ENCODE measurements at places on chromosomes 1 and 21. TPM values are rescaled to one million over a fixed set of nuclear protein-coding genes. Genes with fewer than 3 reads are reported as not detected.
A peak's percentile ranks its signal among the peaks of the same experiment; 100 is the strongest.

Gene C1QA
- total RNA-seq, result 231 TPM

Gene IVL
- not detected for total RNA-seq

- H3K36me3 ChIP-seq, result no peaks in the 10 kb centered on the region
- no peak overlapping the region for H3K4me3 ChIP-seq
- no peaks in the 10 kb centered on the region for H3K4me1 ChIP-seq
- no peak for DNase-seq
- no peaks in the 10 kb centered on the region for H3K27me3 ChIP-seq
- no peak overlapping the region for H3K27ac ChIP-seq
These were observed 41.0 kb upstream of the EPS15 start for GRCh38 chr1:51560034-51560433.

Gene ACKR1
- 363 TPM for total RNA-seq

GRCh38 chr1:39816415-39817090 lies 27.9 kb upstream of the BMP8B start:
- H3K27ac ChIP-seq, result no peak overlapping the region
- H3K4me1 ChIP-seq, result no peaks in the 10 kb centered on the region
- peak; percentile 84 for DNase-seq
- no peaks in the 10 kb centered on the region for H3K36me3 ChIP-seq

Gene RAB3B
- total RNA-seq, result not detected

DNA sequence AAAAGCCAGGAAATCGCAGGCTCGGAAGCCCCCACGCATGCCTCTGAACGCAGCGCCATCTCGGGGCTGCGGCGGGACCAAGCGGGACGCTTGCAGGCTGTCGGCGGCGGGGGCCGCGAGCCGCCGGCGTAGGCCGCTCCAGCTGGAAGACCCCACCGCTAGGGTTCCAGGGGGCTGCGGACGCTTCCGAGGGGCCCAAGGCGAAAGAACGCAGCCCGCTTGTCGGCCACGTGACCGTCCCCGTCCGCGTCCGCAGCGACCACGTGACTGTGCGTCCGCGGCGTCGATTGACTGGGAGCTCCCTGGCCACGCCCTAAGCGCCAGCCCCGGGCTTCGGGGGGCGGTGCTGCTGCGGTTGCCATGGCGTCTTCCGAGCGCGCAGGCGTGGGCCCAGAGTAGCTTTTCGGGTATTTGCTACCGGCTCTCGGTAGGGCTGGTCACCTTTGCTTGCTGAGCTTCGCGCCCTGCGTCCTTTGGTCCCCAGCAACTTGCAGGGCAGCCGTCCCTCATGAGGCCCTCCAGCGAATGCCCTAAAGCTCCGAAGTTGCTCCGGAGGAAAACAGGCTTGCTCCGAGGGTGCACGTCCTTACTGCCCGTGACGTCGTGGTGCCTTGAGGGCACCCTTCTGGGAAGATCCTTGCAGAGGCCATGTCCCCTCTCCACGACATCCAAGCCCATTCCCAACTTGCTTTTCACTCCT lies 197.2 kb downstream of the DYRK1A start:
- DNase-seq, result peak; percentile 83
- no peaks in the 10 kb centered on the region for H3K36me3 ChIP-seq
- peaks cover 11% of the 10 kb centered on the region for H3K4me1 ChIP-seq
- H3K4me3 ChIP-seq, result peak overlapping the region; percentile 95

DNA sequence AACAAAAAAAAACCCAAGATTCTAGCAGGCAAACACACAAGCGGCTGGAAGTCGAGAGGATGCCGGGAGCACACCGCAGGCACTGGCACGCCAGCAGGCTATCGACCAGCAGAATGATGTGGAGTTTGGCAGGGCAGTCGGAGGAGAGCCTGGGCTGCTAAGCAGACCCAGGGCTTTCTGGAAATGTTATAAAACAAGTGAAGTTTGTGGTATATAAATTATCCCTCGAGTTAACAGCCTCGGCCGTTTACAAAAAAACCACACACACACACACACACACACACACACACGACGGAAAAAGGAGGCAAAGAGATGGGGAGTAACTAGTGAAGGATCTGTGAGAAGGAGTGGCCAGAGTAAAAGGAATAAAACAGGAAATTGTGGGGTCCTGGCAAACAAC lies 87.2 kb upstream of the IVNS1ABP start:
- H3K36me3 ChIP-seq, result no peaks in the 10 kb centered on the region
- H3K27me3 ChIP-seq, result no peaks in the 10 kb centered on the region
- H3K4me3 ChIP-seq, result no peak overlapping the region
- no peak overlapping the region for H3K27ac ChIP-seq
- H3K4me1 ChIP-seq, result no peaks in the 10 kb centered on the region
- peak; percentile 11 for DNase-seq

Gene ETS2
- 85.6 TPM for total RNA-seq

DNA sequence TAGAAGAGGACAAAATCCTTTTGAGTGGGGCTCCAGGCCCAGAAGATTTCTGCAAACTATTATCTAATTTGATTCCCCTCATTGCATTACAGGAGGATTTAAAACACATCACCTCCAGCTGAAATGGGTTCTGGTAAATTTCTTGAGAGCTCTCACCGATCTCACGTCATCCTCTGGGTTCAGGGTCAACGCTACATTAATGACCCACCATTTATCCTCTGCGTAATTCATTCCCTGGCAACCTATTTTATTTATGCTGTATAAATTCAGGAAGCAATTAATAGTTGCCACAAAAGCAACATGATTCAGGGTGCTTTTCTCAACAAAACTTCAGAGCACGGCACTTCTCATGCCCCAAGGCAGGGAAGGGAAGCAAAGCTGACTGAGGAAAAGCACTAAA lies 38.9 kb downstream of the LMX1A start:
- no peak overlapping the region for H3K4me3 ChIP-seq
- H3K27me3 ChIP-seq, result peaks cover 18% of the 10 kb centered on the region
- no peaks in the 10 kb centered on the region for H3K4me1 ChIP-seq
- DNase-seq, result no peak

Gene MFN2
- total RNA-seq, result 57.1 TPM

DNA sequence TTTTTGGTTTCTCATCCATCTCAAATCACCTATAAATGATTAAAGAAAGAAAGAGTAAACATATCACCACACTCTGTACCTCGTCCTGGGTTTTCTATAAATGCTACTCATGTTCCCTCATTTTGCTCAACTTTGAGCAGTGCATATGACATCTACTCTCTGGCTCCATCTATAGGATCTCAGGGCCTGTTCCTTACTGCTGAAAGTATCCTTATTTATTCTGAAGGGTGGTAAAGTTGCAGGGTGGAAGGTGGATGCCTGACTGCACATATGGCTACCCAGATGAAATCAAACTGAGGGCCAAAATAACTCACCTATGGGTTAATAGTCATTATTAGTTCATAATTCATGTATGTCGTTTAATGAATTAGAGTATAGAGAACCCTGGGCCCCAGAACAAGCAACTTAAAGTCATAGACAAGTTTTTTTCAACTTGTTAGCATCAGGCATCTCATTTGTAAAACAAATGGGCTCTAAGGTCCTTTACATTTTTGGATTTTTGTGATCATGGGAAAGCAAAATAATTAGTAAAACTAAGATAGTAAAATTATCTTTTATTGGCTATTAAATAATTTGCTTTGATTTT lies 46.5 kb downstream of the NCF2 start:
- peaks cover 3% of the 10 kb centered on the region for H3K4me1 ChIP-seq
- no peaks in the 10 kb centered on the region for H3K36me3 ChIP-seq
- no peak overlapping the region for H3K4me3 ChIP-seq
- no peak for DNase-seq
- H3K27me3 ChIP-seq, result no peaks in the 10 kb centered on the region

GRCh38 chr21:32108566-32108965 lies 170.3 kb downstream of the MIS18A start:
- H3K27ac ChIP-seq, result no peak overlapping the region
- no peaks in the 10 kb centered on the region for H3K27me3 ChIP-seq
- H3K4me1 ChIP-seq, result no peaks in the 10 kb centered on the region

Gene TSPAN2
- total RNA-seq, result 7.1 TPM

DNA sequence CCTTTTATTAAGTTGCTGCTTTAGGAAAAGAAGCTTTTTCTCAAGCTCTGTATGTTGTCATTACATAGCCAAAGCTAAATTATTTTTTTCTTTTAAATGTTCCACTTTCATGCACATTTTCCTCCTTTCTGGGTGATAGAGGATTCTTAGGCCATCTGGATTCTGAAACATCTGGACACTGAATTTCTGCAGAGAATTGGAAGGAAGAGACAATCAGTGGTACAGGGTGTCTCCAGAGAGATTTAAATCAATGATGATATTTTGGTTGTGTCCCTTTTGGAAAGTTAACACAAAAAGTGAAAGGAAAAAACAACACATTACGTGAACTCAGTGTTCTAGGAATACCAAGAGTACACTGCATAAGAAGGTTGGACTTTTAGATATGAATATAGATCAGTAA lies 211.4 kb upstream of the PKN2 start:
- H3K4me1 ChIP-seq, result no peaks in the 10 kb centered on the region
- H3K36me3 ChIP-seq, result no peaks in the 10 kb centered on the region
- no peaks in the 10 kb centered on the region for H3K27me3 ChIP-seq
- DNase-seq, result no peak
- H3K27ac ChIP-seq, result no peak overlapping the region
- H3K4me3 ChIP-seq, result no peak overlapping the region

Gene FCRLB
- 4.7 TPM for total RNA-seq

Gene EPS8L3
- not detected for total RNA-seq

DNA sequence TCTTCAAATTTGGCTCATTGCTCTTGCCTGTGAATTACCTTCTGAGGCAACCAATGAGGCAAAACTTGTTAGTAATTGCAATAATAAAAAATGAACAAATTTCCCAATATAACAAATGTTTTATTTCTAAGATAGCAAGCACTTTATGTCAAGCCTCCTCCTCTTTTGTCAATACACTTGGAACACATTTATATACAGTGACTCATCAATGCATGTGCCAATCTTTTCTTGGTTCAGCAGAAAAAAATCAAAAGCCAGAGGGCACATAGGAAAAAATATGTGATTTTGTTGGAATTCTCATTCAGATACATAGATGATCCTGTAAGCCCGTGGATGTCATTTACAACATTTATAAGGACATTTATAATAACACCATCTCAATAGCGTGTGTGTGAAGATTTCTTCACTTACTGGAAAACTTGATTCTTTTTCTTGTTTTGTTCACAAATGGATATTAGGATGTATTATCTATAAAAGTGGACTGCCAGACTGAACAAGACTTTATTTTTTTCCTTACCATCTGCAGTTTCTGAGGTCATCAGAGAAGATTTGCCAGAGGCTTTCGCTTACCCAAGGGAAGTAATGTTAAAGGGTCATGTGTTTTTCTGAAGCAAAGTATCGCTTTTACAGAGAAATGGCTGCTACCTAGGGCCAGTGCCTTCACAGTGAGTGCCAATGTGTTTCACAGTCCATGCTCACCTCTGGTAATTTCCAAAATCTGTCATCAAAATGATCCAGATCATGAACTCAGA lies 645.7 kb upstream of the PTBP2 start:
- no peaks in the 10 kb centered on the region for H3K36me3 ChIP-seq
- no peaks in the 10 kb centered on the region for H3K4me1 ChIP-seq
- H3K4me3 ChIP-seq, result no peak overlapping the region
- DNase-seq, result no peak

- no peak overlapping the region for H3K27ac ChIP-seq
- no peak for DNase-seq
- H3K27me3 ChIP-seq, result no peaks in the 10 kb centered on the region
- H3K36me3 ChIP-seq, result peaks cover 66% of the 10 kb centered on the region
- H3K4me1 ChIP-seq, result peaks cover 1% of the 10 kb centered on the region
These were observed 125.3 kb upstream of the CD34 start for GRCh38 chr1:208036106-208036808.

Gene BATF3
- 9.0 TPM for total RNA-seq

Gene GUCA2B
- total RNA-seq, result not detected

Gene RNU1-1
- under 0.01 TPM for total RNA-seq

Gene NHLH1
- total RNA-seq, result not detected

GRCh38 chr1:68143633-68144032 lies 88.7 kb downstream of the WLS start:
- no peaks in the 10 kb centered on the region for H3K36me3 ChIP-seq
- H3K27me3 ChIP-seq, result no peaks in the 10 kb centered on the region
- H3K4me1 ChIP-seq, result peaks cover 27% of the 10 kb centered on the region
- H3K27ac ChIP-seq, result no peak overlapping the region

Gene ATP6V1G3
- total RNA-seq, result not detected

DNA sequence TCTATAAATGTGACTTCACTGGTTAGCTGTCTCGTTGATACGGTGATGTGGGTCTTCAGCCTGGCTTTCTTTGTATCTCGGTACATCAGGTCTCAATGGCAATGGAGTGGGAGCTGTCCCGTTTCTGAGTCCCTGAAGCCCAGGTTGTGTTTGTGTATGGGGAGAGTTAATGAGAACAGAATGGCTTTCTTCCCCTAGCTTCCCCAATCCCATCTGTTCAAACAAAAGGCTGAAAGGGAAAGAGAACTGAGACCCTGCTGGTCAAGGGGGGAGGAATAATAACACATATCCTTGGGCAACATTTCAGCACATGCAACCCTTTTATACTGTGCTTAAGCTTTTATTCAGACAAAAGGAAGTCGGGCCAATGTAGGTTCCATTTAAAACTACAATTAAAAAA lies 28.4 kb upstream of the CASQ2 start:
- no peaks in the 10 kb centered on the region for H3K36me3 ChIP-seq
- H3K27ac ChIP-seq, result no peak overlapping the region
- H3K4me3 ChIP-seq, result no peak overlapping the region

GRCh38 chr1:27003745-27004470 lies 8.7 kb downstream of the TENT5B start:
- H3K4me1 ChIP-seq, result peaks cover 39% of the 10 kb centered on the region
- H3K36me3 ChIP-seq, result no peaks in the 10 kb centered on the region
- H3K27ac ChIP-seq, result peak overlapping the region; percentile 54
- no peaks in the 10 kb centered on the region for H3K27me3 ChIP-seq
- no peak for DNase-seq

GRCh38 chr21:28127175-28127785 lies 865.4 kb downstream of the LTN1 start:
- H3K4me3 ChIP-seq, result no peak overlapping the region
- H3K27ac ChIP-seq, result peak overlapping the region; percentile 0
- no peak for DNase-seq
- no peaks in the 10 kb centered on the region for H3K36me3 ChIP-seq

DNA sequence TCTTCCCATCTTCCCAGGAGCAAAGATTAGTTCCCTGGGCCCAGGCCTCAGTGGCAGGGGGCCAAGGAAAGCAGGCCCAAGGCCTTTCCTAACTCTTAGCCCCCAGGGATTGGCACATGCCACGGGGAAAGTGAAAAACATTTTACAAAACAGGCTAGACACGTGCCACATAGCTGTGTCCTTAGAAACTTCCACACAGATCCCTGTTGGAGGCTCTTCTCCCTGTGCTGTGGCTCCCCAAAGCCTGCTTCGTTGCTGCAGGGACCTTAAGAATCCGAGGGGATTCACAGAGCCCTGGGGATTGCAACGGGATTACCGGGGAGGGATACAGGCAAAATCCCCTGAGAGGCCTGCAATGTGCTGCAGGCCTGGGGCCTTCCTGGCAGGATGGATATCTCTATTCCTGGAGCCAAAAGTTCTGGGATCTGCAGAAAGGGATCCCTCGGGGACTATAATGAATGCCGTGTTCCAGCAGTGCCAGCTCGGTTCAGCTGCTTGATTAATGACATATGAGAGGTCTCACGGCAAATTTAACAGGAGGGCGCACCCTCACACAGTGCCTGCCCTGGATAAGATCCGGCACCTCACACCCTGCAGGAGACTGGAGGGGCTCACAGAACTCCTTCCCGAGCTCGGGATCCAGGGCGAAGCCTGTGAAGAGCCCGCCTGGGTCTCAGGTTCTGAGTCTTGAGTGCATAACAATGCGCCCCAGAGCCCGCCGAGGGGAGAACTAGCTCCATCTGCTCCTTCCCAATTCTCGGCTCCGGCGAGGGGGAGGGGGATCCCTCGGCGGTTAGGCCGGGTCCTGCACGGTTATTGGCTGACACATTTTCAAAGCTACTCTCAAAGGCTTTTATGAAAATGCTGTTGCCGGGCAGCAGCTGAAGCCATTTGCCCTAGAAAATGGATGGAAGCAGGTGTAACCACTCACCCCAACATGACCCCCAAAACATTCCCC lies 15.3 kb upstream of the RGS8 start:
- H3K27me3 ChIP-seq, result no peaks in the 10 kb centered on the region
- no peak overlapping the region for H3K4me3 ChIP-seq
- DNase-seq, result peak; percentile 43
- no peaks in the 10 kb centered on the region for H3K36me3 ChIP-seq
- peaks cover 8% of the 10 kb centered on the region for H3K4me1 ChIP-seq
